ENCODE measurements at places on chromosomes 4 and X. TPM values are rescaled to one million over a fixed set of nuclear protein-coding genes. Genes with fewer than 3 reads are reported as not detected.

Gene PROM1
- total RNA-seq = 0.58 TPM

Gene GAGE13
- total RNA-seq = not detected

Gene CXCL10
- 0.07 TPM for total RNA-seq

Gene TDO2
- 0.55 TPM for total RNA-seq

Gene SPANXB1
- total RNA-seq = 2.2 TPM

Gene BTC
- 0.91 TPM for total RNA-seq

Gene RS1
- not detected for total RNA-seq

Gene REPS2
- total RNA-seq = 1.6 TPM

Gene IGSF1
- 0.28 TPM for total RNA-seq

Gene PDZD4
- 3.7 TPM for total RNA-seq

Gene ADGRG2
- 11.1 TPM for total RNA-seq

Gene OPN1MW3
- total RNA-seq = not detected

Gene GPR34
- not detected for total RNA-seq

Gene TMEM271
- not detected for total RNA-seq

Gene RTL9
- total RNA-seq = 0.16 TPM

Gene C1GALT1C1
- total RNA-seq = 32.9 TPM

Gene SPANXD
- total RNA-seq = not detected

Gene PNCK
- total RNA-seq = 0.21 TPM

Gene AMTN
- total RNA-seq = 0.15 TPM

Gene HTN3
- total RNA-seq = not detected

Gene PABPC4L
- 0.06 TPM for total RNA-seq

Gene MAGEC1
- total RNA-seq = 0.05 TPM

Gene CHRDL1
- total RNA-seq = not detected

Gene GAGE12F
- not detected for total RNA-seq

Gene FAM47A
- total RNA-seq = not detected

Gene DRP2
- 0.18 TPM for total RNA-seq

Gene AREG
- 21.5 TPM for total RNA-seq

Gene TMPRSS11A
- not detected for total RNA-seq

Gene SLC49A3
- total RNA-seq = 0.21 TPM

Gene CENPI
- 12.6 TPM for total RNA-seq

Gene MAGED4B
- total RNA-seq = 10.2 TPM

Gene CCNQ
- total RNA-seq = 62.7 TPM

Gene GPC3
- not detected for total RNA-seq

Gene LONRF3
- 2.8 TPM for total RNA-seq

All from A549 treated with AZD2906 at 1 μM for 4 hours (cell line).